Amygdala (tissue), 56 donors: ENCODE measurements at places on chromosomes 2 and 18.

DNA sequence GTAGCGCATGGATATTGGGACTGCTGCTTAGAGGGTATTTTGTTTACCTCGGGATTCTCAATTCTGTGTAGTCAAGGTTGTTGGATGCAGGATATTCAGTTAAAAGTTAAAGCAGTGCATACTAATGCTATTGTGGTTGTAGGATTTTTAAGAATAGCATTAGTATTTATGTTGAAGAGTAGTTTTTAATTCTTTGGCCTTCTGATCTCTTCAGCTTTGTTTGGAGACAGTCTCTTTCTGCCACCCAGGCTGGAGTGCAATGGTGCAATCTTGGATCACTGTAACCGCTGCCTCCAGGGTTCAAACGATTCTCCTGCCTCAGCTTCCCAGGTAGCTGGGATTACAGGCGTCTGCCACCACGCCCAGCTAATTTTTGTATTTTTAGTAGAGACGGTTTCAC, 1.5 kb downstream of the RHBDD1 start:
- DNase-seq, result no peak

GRCh38 chr18:1604751-1605150, 700.1 kb downstream of the ADCYAP1 start:
- no peak for DNase-seq

GRCh38 chr2:203071148-203071547, 56.5 kb downstream of the NBEAL1 start:
- DNase-seq, result no peak

GRCh38 chr2:30886080-30886479, 78.8 kb upstream of the CAPN13 start:
- DNase-seq, result no peak

- DNase-seq, result no peak
These were observed 13.4 kb upstream of the UGT1A1 start for GRCh38 chr2:233746475-233747282.

DNA sequence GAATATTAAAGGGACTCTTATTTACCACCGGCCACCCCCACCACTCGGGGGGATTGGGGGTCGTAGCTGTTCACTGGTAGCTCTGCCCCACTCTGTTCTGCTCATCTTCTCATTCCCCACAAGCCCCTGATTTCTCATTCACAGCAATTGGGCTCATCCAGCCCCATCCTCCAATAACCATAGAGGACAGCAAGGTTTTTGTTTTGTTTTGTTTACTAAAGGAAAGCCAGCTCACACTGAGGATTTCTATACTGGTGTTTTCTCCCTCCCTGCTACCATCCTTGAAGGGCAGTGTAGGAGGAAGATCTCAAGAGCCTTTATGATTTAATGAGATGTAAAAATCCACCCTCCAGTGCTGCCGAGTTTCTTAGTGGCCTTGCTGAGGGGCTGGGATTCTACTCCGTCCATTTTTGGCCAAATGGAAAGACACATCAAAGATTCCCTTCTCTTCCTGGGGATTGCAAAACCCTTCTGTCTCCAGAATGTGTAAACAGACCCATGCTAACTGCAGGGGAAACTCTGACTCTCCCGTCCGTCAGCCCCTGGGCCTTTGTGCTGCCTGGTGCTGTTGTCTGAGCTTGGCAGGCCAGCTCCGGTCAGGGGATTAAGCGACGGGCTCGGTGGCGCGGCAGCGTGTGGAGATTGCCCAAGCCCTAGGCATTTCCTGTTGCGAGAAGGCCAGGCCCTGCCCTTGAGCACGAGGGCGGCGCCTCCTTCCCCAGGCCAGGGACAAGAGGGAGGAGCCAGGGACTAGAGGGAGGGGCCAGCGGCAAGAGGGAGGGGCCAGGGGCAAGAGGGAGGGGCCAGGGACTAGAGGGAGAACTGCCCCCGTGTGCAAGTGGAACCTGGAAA, 165.0 kb downstream of the ANTXR1 start:
- peak; percentile 33 for DNase-seq

GRCh38 chr2:72990695-72991438, 73.5 kb downstream of the EMX1 start:
- DNase-seq, result no peak

DNA sequence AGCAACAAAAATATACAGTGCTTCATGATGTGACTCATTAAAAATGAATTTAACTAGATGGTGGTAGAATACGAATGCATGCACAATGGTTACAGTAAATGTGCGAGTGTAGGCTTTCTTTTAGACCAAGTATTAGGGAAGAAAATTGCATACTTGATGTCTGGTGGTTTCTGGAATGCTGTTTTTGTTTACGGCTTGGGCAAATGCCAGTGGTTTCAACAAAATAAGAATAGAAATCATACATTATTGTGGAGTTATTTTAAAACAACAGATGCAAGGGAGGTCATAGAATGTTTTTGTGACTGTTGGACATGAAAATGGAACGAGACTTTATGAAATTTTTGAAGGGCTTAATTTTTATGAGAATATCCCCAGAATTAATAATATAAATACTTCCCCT, 580.9 kb downstream of the PLCL1 start:
- DNase-seq, result no peak
